Ureter (tissue), 1 donor: ENCODE measurements at places on chromosomes 7 and 10. TPM values are rescaled to one million over a fixed set of nuclear protein-coding genes. Genes with fewer than 3 reads are reported as not detected.

The SLC13A4 gene
- total RNA-seq: 0.13 TPM

The DEPP1 gene
- 62.7 TPM for total RNA-seq

The GPR141 gene
- total RNA-seq: 0.81 TPM

The HNRNPF gene
- 307 TPM for total RNA-seq

The CRYGN gene
- not detected for total RNA-seq

The ABCB1 gene
- total RNA-seq: 17.6 TPM

The HMX3 gene
- total RNA-seq: not detected

The LBX1 gene
- total RNA-seq: not detected

The RASA4B gene
- 10.9 TPM for total RNA-seq
